B cell (primary cell): ENCODE measurements at places on chromosomes 16 and 17. TPM values are rescaled to one million over a fixed set of nuclear protein-coding genes. Genes with fewer than 3 reads are reported as not detected.
A peak's percentile ranks its signal among the peaks of the same experiment; 100 is the strongest.

- H3K4me3 ChIP-seq, result no peak overlapping the region
- peaks cover 8% of the 10 kb centered on the region for H3K36me3 ChIP-seq
- no peaks in the 10 kb centered on the region for H3K4me1 ChIP-seq
These were observed 76.4 kb downstream of the SMG6 start for GRCh38 chr17:2227025-2227699.

DNA sequence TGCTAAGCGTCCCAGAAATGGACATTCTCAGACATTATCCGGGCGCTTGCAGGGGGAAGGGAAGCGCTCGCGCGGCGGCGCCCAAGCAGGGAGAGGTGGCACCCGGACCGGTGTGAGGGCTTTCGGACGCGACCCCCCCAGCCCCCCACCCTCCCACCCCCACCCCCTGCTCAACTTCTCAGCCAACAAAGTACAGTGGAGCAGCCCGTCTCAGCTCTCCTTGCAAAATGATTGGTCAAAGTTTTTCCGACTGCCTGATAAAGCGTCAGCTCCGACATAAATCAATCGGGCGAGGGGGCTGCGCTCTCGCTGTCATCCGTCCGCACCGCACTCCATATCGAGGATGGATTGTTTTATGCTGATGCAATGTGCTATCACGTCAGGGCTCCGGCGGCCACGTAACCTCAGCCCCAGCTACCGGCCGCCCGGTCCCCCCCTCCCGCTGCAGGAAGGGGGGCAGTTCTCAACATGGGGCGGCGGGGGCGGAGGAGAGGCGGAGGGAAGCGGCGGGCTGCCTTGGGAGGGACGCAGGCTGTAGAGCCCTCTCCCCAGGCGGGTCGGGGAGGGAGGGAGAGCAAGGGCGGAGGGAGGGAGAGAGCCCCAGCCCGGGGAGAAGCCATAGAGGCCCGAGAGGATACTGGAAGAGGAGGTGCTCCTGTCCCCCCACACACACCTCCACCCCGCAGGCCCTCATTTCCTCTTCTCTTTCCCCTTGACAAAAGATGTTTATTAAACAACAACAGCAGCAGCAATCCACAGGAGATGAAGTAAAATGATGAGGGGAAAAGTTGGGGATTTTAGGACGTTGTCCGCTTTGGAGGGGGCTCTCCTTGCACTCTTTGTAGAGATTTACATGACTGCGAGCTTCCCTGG is at the start of gene HOXB9:
HOXB9 (minus strand) TSS at position 114 of the 873 bp plus-strand sequence; CDS start at position 25, 89 bp downstream.
- H3K4me3 ChIP-seq, result no peak within 1 kb of the TSS
- H3K36me3 ChIP-seq, result no peaks in the 10 kb centered on the region
- peaks cover 30% of the 10 kb centered on the region for H3K4me1 ChIP-seq
- DNase-seq, result peak; percentile 52
- H3K27me3 ChIP-seq, result peaks cover 55% of the 10 kb centered on the region
- no peak within 1 kb of the TSS for H3K27ac ChIP-seq

DNA sequence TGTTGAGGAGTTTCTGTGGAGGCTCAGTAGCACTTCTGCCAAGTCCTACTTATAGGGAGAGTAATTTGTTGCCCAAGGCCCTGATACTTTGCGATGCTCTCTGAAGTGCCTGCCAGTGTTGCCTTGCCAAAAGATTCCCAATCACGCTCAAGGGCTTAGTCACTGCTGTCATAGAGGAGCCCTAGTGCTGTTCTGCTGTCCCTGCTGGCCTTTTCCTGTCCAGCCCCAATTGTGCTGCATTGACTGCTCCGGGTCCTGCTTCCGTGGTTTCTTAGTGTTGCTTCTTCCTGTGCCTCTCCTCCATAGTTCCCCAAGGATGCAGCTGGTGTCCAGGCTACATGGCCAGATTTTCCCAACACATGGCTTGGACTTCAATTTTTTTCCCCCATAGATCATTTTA is 13.9 kb downstream of the NUP93 start:
- no peak overlapping the region for H3K4me3 ChIP-seq
- no peaks in the 10 kb centered on the region for H3K27me3 ChIP-seq
- no peak overlapping the region for H3K27ac ChIP-seq
- H3K4me1 ChIP-seq, result no peaks in the 10 kb centered on the region

GRCh38 chr16:80707686-80708085 is 96.7 kb downstream of the CDYL2 start:
- DNase-seq, result no peak
- H3K27me3 ChIP-seq, result no peaks in the 10 kb centered on the region
- H3K27ac ChIP-seq, result no peak overlapping the region
- no peaks in the 10 kb centered on the region for H3K36me3 ChIP-seq
- no peaks in the 10 kb centered on the region for H3K4me1 ChIP-seq

DNA sequence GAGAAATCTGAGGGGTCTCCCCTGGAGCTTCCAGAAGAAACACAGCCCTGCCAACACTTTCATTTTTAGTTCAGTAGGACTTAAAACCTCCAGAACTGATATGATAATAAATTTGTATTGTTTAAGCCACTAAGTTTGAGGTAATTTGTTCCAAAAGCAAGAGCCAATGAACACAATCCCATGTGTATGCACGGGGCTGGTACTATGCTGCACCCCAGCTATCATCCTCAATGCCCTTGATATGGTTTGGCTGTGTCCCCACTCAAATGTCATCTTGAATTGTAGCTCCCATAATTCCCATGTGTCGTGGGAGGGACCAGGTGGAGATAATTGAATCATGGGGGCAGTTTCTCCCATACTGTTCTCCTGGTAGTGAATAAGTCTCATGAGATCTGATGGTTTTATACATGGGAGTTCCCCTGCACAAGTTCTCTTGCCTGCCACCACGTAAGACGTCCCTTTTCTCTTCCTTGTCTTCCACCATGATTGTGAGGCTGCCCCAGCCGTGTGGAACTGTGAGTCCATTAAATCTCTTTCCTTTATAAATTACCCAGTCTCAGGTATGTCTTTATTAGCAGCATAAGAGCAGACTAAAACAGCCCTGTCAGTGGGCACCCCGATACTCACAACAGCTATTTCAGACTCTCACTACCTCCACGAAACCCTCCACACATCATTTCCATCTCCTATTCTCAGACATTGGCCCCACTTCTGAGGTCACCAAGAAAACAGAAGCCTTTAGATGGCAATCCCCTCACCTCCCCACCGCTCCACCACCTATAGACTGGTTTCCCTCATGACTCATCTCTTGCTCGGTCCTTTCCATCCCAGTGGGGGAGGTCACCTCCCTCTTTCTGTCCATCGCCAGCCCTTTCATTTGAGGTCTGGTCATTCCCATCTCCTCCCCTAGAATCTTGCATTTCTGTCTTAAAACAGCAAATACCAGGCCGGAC is 8.9 kb upstream of the CACNG1 start:
- H3K27me3 ChIP-seq, result no peaks in the 10 kb centered on the region
- H3K27ac ChIP-seq, result no peak overlapping the region
- H3K4me3 ChIP-seq, result no peak overlapping the region

DNA sequence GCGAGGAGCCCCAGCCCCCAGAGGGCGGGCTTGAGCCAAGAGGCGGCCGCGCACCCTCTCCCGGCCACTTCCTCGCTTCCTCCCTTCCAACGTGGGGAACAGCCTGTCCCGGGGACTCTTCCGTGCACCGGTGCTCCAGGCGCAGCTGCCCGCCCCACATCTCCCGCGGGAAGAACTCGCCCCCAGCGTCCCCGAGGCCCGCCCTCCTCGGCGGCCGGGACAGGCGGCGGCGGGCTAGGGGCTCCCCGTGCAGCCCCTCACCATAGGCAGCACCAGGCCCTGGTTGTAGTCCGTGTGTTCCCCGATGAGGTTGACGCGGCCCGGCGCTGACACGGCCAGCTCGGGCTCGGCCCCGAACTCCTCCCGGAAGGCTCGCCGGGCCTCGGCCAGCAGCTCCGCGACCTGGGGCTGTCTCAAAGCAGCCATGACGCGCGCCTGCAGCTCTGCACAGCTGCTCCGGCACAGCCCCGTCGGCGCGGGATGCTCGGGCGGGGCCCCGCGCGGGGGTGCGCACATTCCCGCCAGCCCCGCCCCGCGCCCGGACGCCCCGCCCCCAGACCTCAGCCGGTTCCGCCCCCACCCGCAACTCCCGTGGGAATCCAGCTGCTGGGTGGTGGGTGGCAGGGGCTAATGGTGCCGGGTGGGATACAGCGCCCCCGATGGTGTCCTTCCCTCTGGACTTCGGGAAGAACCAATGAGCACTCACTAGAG is at the start of gene GALK1:
GALK1 (minus strand) TSS at position 482 of the 711 bp plus-strand sequence; CDS start at position 426, 56 bp downstream.
- H3K36me3 ChIP-seq, result no peaks in the 10 kb centered on the region
- peak within 1 kb of the TSS; percentile 74 for H3K4me3 ChIP-seq
- peak within 1 kb of the TSS; percentile 15 for H3K27ac ChIP-seq
- DNase-seq, result peak; percentile 88
- H3K4me1 ChIP-seq, result peaks cover 14% of the 10 kb centered on the region
- no peaks in the 10 kb centered on the region for H3K27me3 ChIP-seq

- H3K4me1 ChIP-seq, result no peaks in the 10 kb centered on the region
- H3K27ac ChIP-seq, result no peak overlapping the region
- peak; percentile 17 for DNase-seq
- H3K27me3 ChIP-seq, result no peaks in the 10 kb centered on the region
These were observed 24.8 kb downstream of the POLR3E start for GRCh38 chr16:22322021-22322471.

GRCh38 chr17:2289878-2290478 is 13.6 kb downstream of the SMG6 start:
- H3K4me3 ChIP-seq, result no peak overlapping the region
- DNase-seq, result no peak
- no peaks in the 10 kb centered on the region for H3K27me3 ChIP-seq

- H3K36me3 ChIP-seq, result peaks cover 3% of the 10 kb centered on the region
- H3K4me3 ChIP-seq, result no peak overlapping the region
- H3K27ac ChIP-seq, result no peak overlapping the region
These were observed 33.3 kb downstream of the RANBP10 start for GRCh38 chr16:67773099-67773498.

- H3K4me1 ChIP-seq, result no peaks in the 10 kb centered on the region
- H3K36me3 ChIP-seq, result no peaks in the 10 kb centered on the region
- no peak overlapping the region for H3K4me3 ChIP-seq
- no peak overlapping the region for H3K27ac ChIP-seq
- H3K27me3 ChIP-seq, result peaks cover 1% of the 10 kb centered on the region
These were observed 15.9 kb upstream of the TBX2 start for GRCh38 chr17:61383689-61384201.

DNA sequence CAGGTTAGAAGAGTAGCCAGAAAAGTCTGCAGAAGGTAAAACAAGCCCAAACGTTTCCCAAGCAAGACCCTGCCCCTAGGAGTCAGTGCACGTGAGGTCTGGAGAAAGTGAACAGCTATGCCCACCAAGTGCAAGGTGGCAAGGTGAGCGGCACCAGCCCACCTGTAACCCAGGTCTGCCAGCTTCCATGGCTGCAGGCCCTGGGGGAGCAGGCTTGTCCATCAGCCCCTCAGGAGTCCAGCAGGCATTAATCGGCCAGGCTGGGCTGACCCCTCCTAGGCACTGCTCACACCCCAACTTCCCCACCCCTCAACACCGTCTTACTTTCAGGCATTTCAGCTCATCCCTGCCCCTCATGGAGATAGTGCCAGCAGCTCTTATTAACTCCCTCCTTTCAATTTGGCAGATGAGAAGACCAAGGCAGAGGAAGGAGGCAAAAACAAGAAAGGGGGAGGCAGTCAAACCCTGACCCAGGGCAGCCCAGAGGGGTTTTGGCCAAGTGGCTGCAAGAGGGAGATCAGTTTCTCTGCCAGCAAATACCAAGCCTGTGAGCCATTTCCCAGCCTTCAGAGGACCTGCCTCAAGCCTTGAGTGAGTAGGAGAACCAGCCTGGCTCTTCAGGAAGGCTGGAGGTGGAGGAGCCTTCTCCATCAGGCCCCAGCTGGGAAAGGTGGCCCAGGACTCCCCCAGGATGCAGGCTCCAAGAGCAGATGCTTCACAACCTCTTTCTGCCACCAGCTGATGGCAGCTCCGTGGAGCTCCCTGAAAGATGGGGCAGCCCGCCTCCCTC is 14.7 kb downstream of the BEAN1 start:
- H3K4me3 ChIP-seq, result no peak overlapping the region
- DNase-seq, result no peak
- peaks cover 10% of the 10 kb centered on the region for H3K27me3 ChIP-seq
- no peaks in the 10 kb centered on the region for H3K4me1 ChIP-seq
- H3K36me3 ChIP-seq, result no peaks in the 10 kb centered on the region

DNA sequence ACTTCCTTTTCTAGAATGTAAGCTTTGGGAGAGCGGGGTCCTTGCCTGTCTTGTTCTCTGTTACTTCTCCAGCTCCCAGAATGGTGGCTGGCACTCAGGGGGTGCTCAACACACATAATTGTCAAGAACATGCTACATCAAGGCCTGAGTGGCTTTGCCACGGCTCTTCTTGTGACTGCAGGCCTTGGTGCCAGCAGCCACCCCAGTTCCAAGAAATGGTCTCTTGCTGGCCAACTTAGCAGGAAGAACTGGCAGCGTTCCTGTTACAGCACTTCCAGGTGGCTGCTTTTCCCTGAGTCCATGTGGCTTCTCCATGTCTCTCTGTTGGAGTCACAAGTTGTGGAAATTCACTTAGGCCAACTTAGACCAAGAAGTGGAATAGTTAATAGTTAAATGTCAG is 36.1 kb downstream of the PRKCB start:
- no peak for DNase-seq
- H3K4me3 ChIP-seq, result no peak overlapping the region
- H3K27ac ChIP-seq, result no peak overlapping the region
- no peaks in the 10 kb centered on the region for H3K27me3 ChIP-seq

GRCh38 chr16:74756203-74756602 is 18.4 kb downstream of the FA2H start:
- no peak overlapping the region for H3K27ac ChIP-seq
- H3K27me3 ChIP-seq, result no peaks in the 10 kb centered on the region
- no peak overlapping the region for H3K4me3 ChIP-seq
- no peak for DNase-seq
- no peaks in the 10 kb centered on the region for H3K36me3 ChIP-seq
- no peaks in the 10 kb centered on the region for H3K4me1 ChIP-seq

DNA sequence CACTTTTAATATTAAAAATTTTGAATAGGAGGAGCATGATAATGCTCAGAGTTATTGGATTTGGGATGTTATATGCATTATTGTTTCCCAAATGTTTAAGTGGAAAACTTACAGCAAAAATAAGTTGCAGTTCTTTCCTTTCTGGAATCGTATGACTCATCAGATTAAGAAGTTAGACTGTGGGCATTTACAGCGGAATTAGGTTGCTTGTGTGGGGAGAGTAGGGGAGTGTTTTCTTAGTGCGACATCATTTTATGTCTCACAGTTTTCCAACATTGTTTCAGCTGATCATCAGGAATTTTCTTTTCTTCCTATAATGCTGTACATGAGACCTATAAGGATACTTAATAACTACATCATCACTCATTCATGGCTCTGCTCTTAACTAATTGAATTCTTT is 1631.8 kb downstream of the CDH8 start:
- no peaks in the 10 kb centered on the region for H3K36me3 ChIP-seq
- no peaks in the 10 kb centered on the region for H3K4me1 ChIP-seq
- no peak overlapping the region for H3K27ac ChIP-seq
- H3K27me3 ChIP-seq, result no peaks in the 10 kb centered on the region
- H3K4me3 ChIP-seq, result no peak overlapping the region

GRCh38 chr16:10760858-10761257 is 17.2 kb downstream of the NUBP1 start:
- H3K36me3 ChIP-seq, result peaks cover 2% of the 10 kb centered on the region
- no peak overlapping the region for H3K27ac ChIP-seq

GRCh38 chr17:69918164-69918563 is 156.9 kb upstream of the KCNJ16 start:
- no peaks in the 10 kb centered on the region for H3K36me3 ChIP-seq
- H3K27ac ChIP-seq, result no peak overlapping the region
- no peaks in the 10 kb centered on the region for H3K27me3 ChIP-seq
- H3K4me3 ChIP-seq, result no peak overlapping the region
- DNase-seq, result no peak
- no peaks in the 10 kb centered on the region for H3K4me1 ChIP-seq

KRTAP9-2 gene
- not detected in 2 replicates for total RNA-seq

NTN1 gene
- 0.19 and 0.25 TPM in 2 replicates for total RNA-seq

TMEM100 gene
- not detected in 2 replicates for total RNA-seq

CARD14 gene
- total RNA-seq, result not detected in 2 replicates

HOXB1 gene
- total RNA-seq, result not detected in 2 replicates

TERB1 gene
- 0.71 TPM in 1 of 2 replicates, not detected in the other for total RNA-seq

PIEZO1 gene
- total RNA-seq, result 108 and 118 TPM in 2 replicates

TAC4 gene
- total RNA-seq, result not detected in 2 replicates

NPIPB6 gene
- 5.8 and 6.2 TPM in 2 replicates for total RNA-seq

PSME3 gene
- total RNA-seq, result 70.3 and 76.2 TPM in 2 replicates

DNASE1L2 gene
- 1.1 and 1.6 TPM in 2 replicates for total RNA-seq
